ENCODE measurements at places on chromosomes 1 and 21. TPM values are rescaled to one million over a fixed set of nuclear protein-coding genes. Genes with fewer than 3 reads are reported as not detected.
A peak's percentile ranks its signal among the peaks of the same experiment; 100 is the strongest.

- no peak for DNase-seq
Observed at GRCh38 chr21:41651406-41651805, 115.4 kb downstream of the RIPK4 start.

GRCh38 chr21:41850085-41850484 is 29.1 kb downstream of the PRDM15 start:
- DNase-seq: no peak

The MPC2 gene
- total RNA-seq: 267 TPM

- no peak for DNase-seq
Observed at GRCh38 chr1:233478611-233479010, 135.3 kb upstream of the KCNK1 start.

The DCST1 gene
- total RNA-seq: not detected

The KCNK1 gene
- 36.3 TPM for total RNA-seq

DNA sequence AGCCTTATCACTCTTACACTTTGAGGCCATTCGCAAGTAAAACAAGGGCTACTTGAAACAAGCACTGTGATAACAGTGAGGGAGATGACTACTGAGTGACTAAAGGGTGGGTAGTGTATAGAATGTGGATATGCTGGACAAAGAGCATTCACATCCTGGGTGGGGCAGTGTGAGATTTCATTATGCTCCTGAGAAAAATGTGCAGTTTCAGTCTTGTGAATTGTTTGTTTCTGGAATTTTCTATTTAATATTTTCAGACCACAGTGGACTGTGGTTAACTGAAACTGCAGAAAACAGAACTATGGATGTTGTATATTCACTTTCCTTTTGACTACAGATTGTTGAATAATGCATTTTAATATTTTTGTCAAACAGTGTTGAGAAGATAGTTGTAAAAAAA is 25.1 kb upstream of the B3GALT2 start:
- DNase-seq: peak; percentile 10

- no peak for DNase-seq
Observed at GRCh38 chr1:26079960-26080814, 12.8 kb upstream of the TRIM63 start.

The CYP2J2 gene
- total RNA-seq: 4.5 TPM

The S100A7 gene
- total RNA-seq: not detected

- DNase-seq: peak; percentile 32
Observed at GRCh38 chr1:41504114-41505035, 19.9 kb upstream of the EDN2 start.

DNA sequence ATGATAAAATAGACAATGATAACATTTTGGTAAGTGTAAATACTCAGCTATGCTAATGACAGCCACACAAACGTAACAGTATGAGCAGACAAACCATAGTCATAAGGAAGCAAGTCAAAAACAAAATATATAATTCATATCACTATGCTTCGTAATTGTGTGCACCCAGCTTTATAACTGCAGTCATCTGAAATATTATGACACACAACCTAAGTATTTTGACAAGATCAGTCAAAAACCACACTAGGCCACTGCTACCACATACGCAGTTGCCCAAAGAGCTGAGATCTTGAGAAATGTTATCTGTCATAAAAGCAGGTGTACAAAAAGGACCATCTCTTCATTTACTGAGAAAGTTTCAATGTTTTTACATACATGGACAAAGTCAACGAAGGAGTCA is 26.0 kb downstream of the RNASEL start:
- DNase-seq: no peak

- no peak for DNase-seq
Observed at GRCh38 chr1:30284226-30284625, 439.2 kb downstream of the MATN1 start.

The LMX1A gene
- total RNA-seq: not detected

GRCh38 chr21:22791986-22792560 is 1793.9 kb downstream of the NCAM2 start:
- DNase-seq: peak; percentile 16

The CCDC17 gene
- not detected for total RNA-seq

DNA sequence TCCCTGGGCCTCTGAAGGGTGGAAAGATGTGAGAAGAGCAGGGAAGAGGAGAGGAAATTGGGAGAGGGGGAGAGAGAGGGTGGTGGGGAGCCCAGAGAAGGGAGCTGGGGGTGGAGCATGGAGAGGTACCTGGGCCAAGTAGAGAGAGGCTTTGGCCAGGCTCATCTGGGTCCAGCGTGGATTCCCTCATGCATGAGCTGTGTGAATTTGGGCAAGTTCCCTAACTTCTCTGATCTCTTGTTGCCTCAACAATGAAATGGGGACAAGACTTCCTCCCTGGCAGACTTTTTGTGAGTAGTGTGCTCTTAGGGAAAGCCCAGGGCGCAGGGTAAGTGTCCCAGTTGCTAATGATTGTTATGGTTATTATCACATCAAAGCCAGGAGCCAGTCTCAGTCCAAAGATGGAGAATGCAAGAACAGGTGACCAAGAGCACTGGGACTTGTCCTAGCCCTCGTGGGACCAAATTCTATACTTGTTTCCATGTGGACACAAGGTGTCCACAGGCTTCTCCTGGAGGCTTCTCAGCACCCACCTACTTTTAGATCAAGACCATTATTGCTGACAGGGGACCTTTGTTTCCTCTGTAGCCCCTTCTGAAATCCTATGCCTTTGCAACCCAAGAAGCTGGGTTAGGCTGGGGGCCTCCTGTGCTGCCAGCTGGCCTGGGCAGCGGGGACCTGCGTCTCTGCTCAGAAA is 13.9 kb downstream of the IL6R start:
- no peak for DNase-seq

DNA sequence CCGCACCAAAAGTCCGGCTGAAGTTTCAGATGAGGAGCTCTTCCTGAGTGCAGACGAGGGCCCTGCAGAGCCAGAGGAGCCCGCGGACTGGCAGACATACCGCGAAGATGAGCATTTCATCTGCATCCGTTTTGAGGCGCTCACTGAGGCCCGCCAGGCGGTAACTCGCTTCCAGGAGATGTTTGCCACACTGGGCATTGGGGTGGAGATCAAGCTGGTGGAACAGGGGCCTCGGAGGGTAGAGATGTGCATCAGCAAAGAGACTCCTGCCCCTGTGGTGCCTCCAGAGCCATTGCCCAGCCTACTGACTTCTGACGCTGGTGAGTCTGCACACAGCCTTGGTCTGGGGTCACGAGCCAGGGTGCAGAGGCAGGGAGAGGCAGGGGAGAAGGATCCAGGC is 84.7 kb downstream of the TRIM11 start:
- no peak for DNase-seq

DNA sequence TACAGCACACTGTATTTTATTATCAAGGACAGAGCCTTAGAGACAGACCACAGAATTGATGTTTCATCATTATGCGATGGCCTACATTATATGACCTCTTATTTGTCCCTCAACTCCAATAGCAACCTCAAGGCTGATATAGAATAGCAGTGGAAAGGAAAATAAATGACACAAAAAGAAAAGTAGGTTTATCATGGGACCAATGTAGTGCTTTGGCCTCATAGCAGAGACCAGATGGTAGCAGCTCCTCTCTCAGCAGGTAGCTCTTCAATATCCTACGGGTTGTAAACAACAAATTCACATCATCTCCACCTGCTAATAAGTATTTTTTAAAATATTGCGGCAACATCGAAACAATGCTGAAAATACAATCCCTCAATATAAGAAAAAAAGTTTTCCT is 25.2 kb downstream of the ANP32E start:
- no peak for DNase-seq

DNA sequence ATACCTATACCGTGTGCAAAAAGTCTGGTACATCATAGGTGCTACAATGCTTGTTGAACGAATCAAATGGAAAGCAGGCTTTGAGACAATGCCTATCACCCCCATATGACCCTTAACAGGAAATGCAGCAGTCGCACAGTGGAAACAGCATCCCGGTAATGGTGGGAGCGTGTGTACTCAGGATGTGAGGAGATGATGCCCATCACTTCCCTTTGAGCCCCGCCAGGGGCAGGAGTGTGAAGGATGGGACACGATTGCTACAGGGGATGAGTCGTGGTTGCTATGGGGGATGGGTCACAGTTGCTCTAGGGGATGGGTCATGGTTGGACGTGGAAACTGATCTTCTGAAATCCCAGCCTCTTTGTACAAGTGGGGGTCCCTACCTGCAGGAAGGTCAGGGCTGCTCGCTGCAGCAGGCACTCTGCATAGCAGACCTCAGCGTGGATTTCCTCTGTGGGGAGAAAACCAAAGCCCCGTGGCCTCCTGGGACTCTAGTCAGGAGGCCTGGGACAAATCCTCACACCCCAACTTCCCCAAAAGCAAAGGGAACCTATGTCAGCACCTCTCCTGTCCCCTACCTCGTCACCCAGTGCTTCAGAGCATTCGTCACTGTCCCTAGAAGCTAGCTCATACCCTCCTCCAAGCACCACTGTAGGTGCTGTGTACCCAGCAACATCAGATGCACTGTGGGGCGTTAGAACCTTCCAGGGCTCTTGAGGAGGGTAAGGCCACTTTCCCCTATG is 19.3 kb downstream of the TTC39A start:
- DNase-seq: no peak

The ZNF648 gene
- total RNA-seq: not detected

GRCh38 chr1:91883470-91883869 is 2.5 kb downstream of the TGFBR3 start:
- DNase-seq: no peak

The NUDT4B gene
- total RNA-seq: not detected

DNA sequence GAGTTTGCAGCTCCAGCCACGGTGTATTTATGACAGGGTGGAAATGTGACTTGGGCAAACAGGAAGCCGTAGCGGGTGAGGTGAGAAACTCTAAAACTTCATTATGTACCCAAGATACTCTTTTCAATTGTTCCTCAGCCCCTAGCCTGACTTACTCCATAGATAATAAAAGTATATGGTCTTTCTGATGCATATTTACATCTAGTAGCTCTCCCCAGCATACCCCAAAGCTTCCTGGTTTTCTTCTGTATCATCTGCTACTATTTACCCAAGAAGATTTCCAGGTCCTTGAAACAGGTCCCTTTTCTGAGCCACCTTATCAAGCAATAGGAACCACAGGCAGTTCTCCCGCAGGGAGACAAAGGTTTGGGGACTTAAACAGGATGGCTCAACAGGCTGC is 201.5 kb upstream of the ESRRG start:
- no peak for DNase-seq

The TNFSF4 gene
- 1.8 TPM for total RNA-seq

The FAM163A gene
- total RNA-seq: not detected

The RGS1 gene
- total RNA-seq: not detected

The ACBD3 gene
- 39.2 TPM for total RNA-seq

GRCh38 chr1:193368302-193368701 is 181.9 kb upstream of the B3GALT2 start:
- no peak for DNase-seq

- DNase-seq: no peak
Observed at GRCh38 chr21:46153247-46154154, 1.9 kb downstream of the FTCD start.

DNA sequence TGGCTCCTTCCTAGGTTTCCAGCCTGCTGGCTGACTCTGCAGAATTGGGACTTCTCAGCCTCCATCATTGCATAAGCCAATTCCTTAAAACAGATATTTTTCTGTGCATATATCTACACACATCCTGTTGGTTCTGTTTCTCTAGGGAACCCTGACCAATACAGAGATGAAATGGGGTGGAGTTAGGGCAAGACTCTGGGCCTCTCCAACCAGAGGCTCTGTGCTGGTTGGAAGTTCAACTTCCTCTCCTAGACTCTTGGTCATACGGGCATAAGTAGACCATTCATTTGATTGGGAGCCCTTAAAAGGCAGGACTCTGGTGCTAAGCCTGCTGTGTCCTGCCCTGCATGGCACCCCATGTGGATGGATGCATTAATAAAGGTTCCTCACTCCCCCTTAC is 55.0 kb downstream of the CNIH3 start:
- DNase-seq: no peak

The LEMD1 gene
- not detected for total RNA-seq

DNA sequence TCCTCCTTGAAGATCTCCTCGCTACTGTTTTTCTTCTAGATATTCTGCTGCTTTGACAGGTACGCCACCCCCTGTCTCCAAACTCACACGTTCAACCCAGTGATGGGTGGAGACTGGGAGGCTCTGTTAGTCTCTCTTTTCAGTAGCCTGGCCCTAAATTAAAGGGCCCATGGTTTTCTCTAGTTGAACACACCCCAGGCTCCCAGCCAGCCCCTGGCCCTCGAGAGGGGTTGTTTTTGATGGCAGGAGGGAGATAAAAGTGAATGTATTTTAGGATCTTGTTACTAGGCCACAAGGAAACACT is 21.6 kb upstream of the CLDN14 start:
- no peak for DNase-seq

DNA sequence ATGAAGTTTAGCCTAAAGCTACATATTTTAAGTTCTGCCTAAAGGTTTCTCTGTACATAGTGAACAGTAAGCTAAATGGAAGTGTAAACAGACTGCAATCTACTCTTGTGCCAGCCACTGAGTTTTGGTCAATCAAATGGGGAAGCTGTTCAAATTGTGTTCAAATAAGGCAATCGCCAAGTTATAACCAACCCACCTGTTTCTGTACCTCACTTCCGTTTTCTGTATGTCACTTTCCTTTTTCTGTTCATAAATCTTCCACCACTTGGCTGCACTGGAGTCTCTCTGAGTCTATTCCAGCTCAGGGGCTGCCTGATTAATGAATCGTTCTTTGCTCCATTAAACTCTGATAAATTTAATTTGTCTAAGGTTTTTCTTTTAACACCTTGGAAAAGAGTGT is 10.8 kb upstream of the THEM4 start:
- no peak for DNase-seq

The TMEM81 gene
- 0.67 TPM for total RNA-seq

The WDR64 gene
- not detected for total RNA-seq

GRCh38 chr1:32753532-32754316 is 51.2 kb upstream of the SYNC start:
- peak; percentile 72 for DNase-seq

DNA sequence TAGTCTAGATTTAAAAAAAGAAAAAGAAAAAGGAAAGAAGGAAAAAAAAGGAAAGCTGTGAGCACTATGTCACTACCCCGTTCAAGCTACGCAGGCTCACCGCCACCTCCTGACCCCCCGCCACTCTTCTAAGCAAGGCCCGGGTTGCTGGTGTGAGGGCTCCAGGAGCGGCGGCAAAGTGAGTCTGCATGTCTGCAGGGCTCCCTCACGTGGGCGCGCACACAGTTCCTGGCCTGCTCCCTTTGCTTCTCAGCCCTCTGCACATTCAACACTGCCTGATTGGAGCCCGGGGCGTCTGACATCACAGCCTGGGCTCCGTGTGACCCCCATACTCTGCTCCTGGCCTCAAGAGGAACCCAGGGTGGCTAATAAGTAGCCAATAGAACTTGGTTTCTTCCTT is 81.4 kb upstream of the TLR5 start:
- DNase-seq: no peak
